Activated T-helper 17 cell treated with anti-CD3 and anti-CD28 coated beads, Interleukin-2, amount 50 U/mL, for 72 hours (primary cell): ENCODE measurements at places on chromosomes 7 and 10. TPM values are rescaled to one million over a fixed set of nuclear protein-coding genes. Genes with fewer than 3 reads are reported as not detected.

DNA sequence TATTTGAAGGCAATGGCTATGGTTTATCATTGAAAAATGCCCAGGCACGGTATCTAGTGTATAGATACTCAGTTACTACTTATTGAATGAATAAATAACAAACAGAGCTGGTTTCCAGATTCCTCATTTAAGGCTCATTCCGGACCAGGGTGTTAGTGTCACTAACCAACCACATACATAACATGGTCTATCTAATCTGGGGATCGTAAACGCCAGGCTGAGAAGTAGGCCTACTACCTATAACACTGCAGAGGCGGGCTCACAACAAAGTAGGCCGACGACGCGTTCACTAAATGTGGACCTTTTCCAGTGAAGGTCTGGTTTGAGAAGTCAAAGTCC, 423 bp downstream of the LSM5 start:
- peak; percentile 36 for ATAC-seq

GRCh38 chr10:75542906-75543305, 111.5 kb downstream of the LRMDA start:
- ATAC-seq, result no peak

- no peak for ATAC-seq
Measured at GRCh38 chr10:112286837-112287818, 3.9 kb downstream of the TECTB start.

DNA sequence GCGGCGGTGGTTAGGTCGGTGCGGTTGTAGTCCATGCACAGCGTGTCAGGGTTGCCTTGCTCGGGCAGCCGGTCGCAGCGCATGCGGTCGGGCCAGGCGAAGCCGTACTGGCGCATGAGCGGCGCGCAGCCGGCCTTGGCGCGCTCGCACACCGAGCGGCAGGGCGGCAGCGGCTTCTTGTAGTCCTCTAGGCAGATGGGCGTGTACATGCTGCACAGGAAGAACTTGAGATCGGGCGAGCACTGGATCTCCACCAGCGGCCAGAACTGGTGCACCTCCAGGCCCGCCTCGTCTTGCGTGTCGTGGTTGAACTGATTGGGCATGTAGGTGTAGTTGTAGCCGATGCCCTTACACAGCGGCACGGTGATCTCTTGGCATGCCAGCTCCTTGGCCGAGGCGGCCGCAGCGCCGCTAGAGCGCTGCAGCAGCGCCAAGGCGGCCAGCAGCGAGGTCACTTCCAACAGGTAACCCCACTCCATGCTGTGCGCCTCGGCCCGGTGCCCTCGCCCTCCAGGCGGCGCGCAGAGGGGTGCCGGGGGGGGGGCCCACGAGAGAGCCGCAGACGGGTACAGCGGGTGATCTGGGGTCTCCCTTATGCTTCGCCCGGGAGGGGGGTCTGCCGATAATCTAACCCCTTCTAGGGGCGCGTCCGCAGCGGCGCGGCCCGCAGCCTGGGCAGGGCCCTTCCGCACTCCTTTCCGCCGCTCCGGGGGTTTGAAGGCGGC, 983 bp downstream of the FZD8 start:
- ATAC-seq, result peak; percentile 33

DNA sequence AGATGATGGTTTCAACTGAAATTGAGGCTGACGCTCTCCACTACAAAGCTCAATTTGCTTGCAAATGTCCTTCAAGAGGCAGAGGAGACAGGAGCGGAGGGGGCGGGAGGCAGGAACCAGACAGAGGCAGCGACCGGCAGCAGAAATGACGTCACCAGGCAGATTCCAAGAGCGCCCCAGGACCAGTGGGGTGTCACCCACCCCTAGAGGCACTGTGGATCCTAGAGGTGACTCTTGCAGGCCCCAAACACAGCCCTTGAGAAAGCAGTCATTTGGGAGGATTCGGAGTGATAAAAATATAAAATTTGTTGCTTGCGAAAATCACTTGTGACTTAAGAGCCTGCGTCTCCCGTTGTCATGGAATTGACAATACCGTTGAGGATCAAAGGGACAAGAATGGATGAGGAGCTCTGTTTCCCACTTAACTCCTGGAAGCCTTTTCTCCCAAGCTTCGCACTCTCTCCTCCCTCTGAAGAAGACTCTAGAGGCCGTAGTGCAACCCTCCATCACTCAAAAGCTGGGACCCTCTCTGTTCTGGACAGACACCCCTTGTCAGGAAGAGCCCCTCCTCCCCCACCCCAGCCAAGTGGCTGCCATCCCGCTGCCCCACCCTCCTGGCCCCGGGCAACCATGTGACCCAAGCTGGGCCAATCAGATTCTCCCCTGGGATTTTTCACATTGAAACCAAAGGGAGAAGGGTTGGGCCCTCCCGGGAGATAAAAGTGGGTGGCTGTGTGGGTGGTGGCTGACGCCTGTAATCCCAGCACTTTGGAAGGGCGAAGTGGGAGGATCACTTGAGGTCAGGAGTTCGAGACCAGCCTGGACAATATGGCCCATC, 16.3 kb upstream of the SLC29A4 start:
- ATAC-seq, result no peak

DNA sequence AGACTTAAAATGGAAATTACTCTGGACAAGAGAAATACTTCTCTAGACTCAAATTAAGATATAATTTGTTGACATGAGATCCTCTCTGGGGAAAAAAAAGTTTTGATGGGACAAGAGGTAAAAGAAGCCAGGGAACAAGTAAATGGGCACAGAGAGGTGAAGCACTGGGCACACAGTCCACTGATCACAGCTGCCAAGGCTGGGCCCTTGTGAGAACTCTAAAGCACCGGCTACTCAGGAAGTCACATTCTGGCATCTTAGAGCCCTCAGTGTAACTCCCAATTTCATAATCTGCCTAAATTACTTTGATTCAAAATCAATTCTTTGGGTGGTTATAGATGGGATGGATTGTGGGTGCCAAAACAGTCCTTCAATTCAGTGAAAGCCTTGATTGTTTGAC, 123.2 kb upstream of the CACNA2D1 start:
- no peak for ATAC-seq

DNA sequence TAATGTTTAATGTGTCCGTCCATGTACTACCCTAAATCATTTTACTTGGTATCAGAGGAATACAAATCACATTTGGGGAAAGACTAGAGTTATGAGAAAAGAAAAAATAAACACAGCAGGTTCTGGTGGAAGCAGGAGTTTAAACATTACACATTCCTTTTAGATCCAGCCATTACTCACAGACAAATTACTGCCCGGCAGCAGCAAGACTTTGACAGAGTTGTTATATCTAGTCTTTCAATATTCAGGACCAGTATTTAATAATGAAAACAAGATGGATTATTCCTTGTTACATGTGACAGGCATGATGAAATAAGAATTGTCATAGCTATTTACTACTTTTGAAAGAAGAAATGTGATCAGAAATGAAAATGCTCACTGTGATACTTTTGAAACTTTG, 131.8 kb upstream of the GNAI1 start:
- ATAC-seq, result no peak

GRCh38 chr7:81768951-81769778, 682 bp downstream of the HGF start:
- no peak for ATAC-seq

- ATAC-seq, result no peak
Measured at GRCh38 chr10:27701938-27702537, 43.6 kb downstream of the MKX start.

- ATAC-seq, result no peak
Measured at GRCh38 chr10:117502421-117503243, 39.9 kb upstream of the EMX2 start.

- no peak for ATAC-seq
Measured at GRCh38 chr7:51973071-51973470, 656.5 kb upstream of the COBL start.

GRCh38 chr10:123134343-123134914, 1.3 kb upstream of the HMX3 start:
- ATAC-seq, result no peak

DNA sequence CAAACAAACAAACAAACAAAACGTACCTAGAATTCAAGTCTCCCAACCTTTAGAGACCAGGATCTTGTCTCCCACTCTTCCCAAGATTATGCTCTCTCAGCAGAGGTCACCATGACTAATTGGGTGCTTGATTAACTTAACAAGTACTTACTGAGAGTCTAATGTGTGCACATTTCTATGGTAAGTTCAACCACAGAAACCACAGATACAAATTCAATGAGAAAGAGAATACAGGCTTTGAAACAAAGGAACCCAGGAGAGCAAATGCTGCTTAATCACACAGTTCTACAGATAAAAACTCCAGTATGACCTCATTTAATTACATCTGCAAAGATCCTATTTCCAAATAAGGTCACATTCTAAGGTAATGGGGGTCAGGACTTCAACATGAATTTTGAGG, 142.8 kb downstream of the DNAJC1 start:
- ATAC-seq, result peak; percentile 40

DNA sequence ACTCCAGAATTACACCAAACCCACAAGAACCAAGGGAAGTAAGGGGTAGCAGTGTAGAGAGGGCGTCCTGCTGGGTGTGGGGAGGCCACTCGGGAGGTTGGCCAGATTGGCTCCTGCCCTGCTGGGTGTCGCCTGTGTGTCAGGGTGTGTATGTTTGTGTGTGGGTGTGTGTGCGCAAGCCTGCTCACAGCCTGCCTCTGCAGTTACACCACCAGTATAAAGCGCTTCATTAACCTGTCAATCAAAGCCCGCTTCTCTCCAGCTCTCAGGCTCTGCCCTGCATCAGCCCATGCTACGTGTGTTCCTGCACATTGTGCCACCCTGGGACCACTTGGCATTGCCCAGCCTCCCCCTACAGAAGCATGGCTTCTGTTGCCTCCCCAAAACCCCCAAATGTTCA, 83.3 kb upstream of the PAX2 start:
- no peak for ATAC-seq

GRCh38 chr10:1602037-1602484, 135.3 kb downstream of the ADARB2 start:
- no peak for ATAC-seq

DNA sequence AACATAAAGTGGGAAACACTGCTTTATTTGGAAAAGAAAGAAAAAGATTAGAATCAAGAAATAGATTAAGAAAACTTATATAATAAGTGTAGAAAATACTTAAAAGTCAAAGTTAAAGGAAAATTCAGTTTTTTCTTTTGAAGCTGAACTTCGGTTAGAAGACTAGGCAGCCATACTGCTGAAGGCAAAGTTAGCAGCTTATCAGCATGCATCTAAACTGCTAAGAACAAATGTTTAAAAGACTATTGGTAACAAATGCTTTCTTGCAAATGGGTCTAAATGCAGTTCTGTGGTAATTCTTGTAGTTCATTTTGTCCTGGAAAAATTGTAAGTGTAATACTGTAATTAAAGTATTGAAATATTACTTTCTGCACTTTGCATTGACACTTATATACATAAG, 18.0 kb downstream of the MIOS start:
- no peak for ATAC-seq

DNA sequence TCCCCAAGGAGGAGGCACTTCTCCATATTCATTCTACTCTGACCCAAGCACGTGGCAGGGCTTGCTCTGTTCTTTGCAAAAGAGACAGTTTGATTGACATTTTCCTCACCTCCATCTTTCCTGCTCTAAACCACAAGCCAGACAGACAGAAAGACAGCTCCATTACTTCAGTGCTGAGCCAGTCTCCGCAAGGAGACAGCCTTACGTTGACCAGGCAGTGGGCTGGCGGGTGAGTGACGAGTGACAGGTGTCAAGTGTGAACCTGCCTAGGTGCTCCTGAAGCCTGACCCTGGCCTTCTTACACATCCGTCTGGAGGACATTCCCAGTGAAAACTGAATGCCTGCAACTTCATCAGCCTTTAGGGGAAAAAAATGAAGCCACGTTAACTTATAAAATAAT, 314.6 kb downstream of the TNS3 start:
- no peak for ATAC-seq

DNA sequence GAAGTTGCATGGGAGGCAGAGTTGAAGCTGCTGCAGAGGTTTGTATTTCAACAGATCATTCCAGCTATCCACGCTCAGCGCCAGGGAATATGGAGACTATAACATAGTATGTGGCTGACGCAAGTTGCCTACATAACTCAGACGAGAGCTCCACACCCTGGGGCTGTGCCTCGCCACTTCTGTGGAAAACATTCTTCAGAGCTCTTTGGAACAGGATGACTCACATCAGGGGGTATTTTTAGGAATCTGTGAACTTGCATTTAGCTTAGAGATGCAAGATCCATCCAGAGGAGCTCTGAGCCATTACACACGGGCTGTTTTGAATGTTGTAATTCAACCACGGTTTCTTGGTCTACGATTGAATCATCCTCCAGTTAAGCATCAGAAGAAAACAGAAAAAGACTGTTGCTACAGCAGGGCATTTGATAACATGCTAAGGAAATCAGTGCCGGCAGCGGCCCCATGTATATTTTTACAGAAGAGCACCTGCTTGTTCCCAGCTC, 481.5 kb upstream of the AKR1E2 start:
- ATAC-seq, result peak; percentile 95

- ATAC-seq, result no peak
Measured at GRCh38 chr7:81638198-81638597, 131.6 kb downstream of the HGF start.

GRCh38 chr10:86344281-86344680, 22.3 kb downstream of the GRID1 start:
- ATAC-seq, result no peak

- ATAC-seq, result no peak
Measured at GRCh38 chr10:122983898-122984297, 3.7 kb downstream of the PSTK start.

GRCh38 chr7:98209166-98209920, 1.9 kb upstream of the BHLHA15 start:
- ATAC-seq, result no peak

- ATAC-seq, result no peak
Measured at GRCh38 chr10:63752318-63752717, 231.1 kb downstream of the REEP3 start.

DNA sequence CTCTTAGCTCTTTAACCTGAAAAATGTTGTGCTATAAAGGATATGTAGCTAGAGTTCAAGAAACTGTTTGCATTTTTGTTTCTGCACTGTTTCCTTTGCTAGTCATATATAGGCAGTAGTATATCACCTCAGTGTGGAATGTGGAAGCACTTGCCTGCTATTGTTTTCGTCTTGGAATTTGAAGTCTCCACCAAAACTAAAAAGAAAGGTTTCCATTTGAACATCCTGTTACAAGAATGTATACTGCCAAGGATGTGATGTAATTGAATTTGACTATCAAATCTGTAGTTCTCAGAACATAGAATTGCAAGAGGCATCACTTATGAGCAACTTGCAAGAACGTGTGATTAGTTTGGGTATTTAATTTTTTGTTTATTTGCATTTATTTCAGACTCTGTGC, 51.1 kb upstream of the MEOX2 start:
- ATAC-seq, result no peak

The NPSR1 gene
- total RNA-seq, result not detected

The C7orf33 gene
- not detected for total RNA-seq

The MAPK8 gene
- total RNA-seq, result 36.4 TPM

The PCBD1 gene
- 36.3 TPM for total RNA-seq

The ANKRD30A gene
- total RNA-seq, result not detected

The LRRN3 gene
- total RNA-seq, result 30.4 TPM

The PMS2 gene
- 20.6 TPM for total RNA-seq

The SLC16A9 gene
- total RNA-seq, result 2.2 TPM

The FMC1 gene
- 6.7 TPM for total RNA-seq

The GPRIN2 gene
- total RNA-seq, result not detected

The H2BK1 gene
- not detected for total RNA-seq

The FAM171A1 gene
- 2.4 TPM for total RNA-seq

The POLR1F gene
- total RNA-seq, result 15.0 TPM

The CD36 gene
- not detected for total RNA-seq

The PLCE1 gene
- 0.09 TPM for total RNA-seq

The GPR15LG gene
- not detected for total RNA-seq
